Motor neuron (in vitro differentiated cells): ENCODE measurements at places on chromosomes 3 and 15. TPM values are rescaled to one million over a fixed set of nuclear protein-coding genes. Genes with fewer than 3 reads are reported as not detected.

CYP1A2 gene
- not detected in 2 replicates for total RNA-seq

- ATAC-seq: no peak
Measured at GRCh38 chr3:183211352-183211751, 41.7 kb upstream of the B3GNT5 start.

GRCh38 chr15:67089217-67090193 lies 24.1 kb downstream of the SMAD3 start:
- ATAC-seq: no peak

GRCh38 chr15:45399381-45400212 lies 21.3 kb upstream of the GATM start:
- ATAC-seq: peak; percentile 5

DNA sequence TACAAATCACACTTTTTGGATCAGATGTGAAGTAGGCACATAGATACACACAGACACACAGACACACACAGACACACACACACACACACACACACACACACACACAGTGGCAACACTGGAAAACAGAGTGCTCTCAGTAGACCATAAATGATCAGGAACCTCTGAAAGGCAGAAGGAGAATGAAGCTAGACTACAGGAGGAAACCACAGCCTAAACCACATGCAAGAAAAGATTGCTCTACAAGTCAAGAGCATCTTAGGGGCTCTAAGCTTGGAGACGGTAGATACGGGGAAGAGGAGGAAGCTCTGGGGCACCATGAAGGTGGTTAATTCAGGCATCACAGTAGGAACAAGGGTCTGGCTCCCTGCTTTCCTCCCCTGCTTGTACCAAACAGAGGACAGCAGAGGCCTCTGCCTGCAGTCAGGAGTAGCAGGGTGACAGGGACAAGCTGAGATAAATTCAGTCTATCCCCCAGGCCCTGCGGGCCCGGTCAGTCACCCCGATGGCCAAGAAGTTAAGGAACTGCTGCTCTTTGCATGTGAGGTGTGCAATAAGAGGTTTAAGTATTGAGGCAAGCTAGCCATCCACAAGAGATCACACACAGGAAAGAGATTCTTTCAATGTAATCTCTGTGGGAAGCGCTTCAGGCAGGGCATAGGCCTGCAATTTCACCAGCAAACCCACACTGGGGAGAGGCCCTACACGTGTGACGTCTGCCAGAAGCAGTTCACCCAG lies 23.5 kb upstream of the ARPIN start:
- ATAC-seq: no peak

DNA sequence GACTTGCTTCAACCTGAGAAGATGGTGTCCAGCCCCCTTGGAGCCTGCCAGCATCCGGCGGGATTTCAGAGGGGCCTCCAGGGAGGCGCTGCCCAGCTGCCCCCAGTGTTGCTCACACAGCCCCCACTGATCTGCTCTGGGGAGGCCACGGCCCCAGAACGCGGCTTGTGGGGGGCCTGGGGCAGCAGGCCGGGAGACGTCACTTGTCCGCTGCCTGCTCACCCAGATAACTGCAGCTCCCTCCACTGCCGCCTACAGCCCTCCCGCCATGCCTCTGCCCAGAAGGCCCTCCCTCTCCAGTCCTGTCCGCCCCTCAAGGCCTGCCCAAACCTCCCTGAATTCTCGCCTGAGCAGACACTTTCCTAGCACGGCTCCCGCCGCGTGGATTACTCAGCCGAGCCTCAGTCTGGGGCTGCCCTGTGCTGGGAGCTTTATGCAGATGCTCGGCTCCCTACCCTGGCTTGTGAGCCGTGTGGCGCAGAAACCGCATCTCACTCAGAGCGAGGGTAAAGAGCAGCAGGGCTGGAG lies 17.2 kb upstream of the ADIPOQ start:
- peak; percentile 42 for ATAC-seq
